Stimulated activated CD4-positive, alpha-beta T cell treated with anti-CD3 and anti-CD28 coated beads, Interleukin-2, amount 100 ng/mL, for 24 hours (primary cell): ENCODE measurements at places on chromosomes 5 and 9.

GRCh38 chr5:129048509-129048908, 46.0 kb upstream of the ISOC1 start:
- no peak for DNase-seq

DNA sequence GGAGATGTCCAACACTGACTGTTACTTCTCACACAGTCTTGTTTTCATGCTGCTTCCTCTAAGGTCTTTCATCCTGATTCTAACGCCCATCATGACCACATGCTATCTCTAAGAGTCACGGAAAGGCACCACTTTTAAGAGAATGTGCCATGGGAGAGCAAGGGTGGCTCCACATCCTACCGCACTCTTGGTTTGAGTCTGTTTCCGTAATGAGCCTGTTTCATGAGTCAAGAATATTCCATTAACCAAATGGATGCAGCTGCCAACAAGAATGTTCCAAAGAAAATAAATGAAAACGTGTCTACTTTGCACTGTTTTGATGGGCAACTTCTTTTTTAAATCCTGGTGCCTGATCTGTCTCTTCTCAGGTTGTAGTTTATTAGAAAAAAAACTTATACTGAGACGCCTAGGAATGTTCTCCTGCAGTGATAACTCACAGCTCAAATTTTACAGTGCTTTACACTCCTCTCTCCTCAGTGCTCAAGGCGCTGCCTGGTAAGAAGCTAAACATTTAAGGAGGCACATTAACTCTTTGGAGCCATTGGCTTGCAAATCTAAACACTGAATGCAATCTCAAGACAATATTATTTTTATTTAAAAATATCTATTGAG, 124.3 kb downstream of the FGF1 start:
- no peak for DNase-seq

DNA sequence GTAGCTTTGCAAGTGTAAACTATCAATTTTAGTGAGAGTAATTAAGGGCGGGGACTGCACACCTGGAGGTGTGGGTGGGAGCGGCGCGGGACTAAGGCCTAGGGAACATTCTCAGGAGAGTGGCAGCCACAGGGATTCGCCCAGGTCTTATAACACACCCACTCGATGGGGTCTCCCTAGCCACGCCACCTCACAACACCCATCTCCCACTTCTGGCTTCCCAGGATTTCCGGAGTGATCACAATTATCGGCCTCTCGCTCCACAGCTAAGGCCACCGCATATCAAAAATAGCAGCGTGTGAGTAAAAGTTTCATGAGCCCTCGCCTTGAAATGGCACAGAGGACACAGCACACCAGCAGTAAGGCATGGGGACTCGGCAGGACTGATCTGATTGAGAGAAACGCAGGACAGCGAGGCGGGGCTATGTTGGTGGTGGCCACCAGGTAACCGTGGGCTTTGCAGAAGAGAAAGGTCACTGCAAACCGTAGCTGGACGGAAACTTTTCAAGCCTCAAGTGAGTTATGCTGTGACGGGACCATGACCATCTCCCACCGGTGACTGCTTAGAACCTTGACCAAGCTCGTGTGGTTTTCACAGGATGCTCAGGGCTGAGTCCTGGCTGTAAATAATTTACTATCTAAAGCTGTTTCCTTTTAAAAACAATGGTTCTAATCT, 1.1 kb upstream of the LPAR1 start:
- DNase-seq = no peak

DNA sequence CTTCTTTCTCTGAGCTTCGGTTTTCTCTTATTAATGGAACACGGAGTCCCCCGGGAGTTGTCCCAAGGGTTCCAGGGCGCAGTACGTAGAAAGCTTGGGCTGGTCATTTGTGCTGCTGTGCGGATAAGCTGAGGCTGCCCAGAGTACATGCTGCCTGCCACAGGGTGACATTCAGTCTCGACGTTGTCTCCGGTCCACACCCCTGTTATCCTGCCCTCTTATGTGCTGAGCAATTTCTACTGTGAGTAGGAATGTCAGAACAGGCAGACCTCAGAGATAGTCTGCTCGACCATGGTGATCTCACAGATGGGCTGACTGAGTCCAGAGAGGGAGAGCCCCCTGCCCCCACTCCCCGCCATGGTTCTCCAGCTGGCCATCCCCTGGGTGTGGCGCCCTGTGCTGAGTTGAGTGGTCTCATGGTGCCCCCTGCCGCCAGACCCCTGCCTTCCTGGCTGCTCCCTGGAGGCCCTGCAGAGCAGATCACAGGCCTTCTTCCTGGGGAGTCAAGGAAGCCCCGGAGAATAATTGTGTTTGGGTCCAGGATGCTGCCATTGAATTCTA, 124.0 kb downstream of the RGS3 start:
- DNase-seq = no peak

DNA sequence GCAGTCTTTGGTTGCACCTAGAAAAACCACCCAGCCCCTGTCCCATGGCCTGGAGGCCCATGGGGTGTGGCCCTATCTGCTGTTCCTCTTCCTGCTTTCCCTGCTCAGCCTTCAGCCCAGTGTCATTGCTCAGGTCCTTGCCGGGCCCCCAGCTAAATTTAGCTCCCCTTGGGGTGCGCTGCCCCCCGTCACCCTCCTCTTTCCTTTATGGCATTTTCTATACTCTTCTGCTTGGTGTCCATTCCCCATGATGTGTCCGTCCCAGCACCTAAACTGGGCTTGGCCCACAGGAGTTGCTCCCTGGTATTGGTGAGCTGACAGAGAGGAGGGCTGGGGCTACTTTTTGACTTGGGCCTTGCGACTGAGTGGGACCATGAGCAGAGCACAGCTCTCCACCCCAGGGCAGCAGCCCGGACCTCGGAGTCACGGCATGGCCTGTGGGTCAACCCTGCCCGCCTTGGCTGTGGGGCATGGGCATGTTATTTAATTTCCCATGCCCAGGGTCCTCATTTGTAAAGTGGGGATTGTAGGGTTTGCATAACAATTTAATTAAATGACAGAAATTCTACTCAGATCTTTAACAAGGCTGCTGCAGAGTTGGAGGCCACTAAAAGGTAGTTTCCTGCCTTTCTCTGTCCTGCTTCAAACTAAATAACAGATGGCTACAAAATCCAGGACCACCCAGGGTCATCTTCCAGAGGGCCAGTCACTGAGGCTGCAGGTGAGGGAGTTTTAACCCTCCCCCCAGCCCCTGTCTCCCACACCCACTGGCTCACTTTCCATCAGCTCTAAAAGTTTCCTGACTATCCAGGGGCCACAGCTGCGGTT, 98.2 kb downstream of the DAP start:
- DNase-seq = no peak

- DNase-seq = no peak
These were observed 4.6 kb downstream of the IFNE start for GRCh38 chr9:21477466-21477865.
